CD8-positive, alpha-beta memory T cell (primary cell): ENCODE measurements at places on chromosomes 12 and 14. TPM values are rescaled to one million over a fixed set of nuclear protein-coding genes. Genes with fewer than 3 reads are reported as not detected.

Gene CACNA1C
- 0.10 TPM for polyA plus RNA-seq

Gene KRT2
- polyA plus RNA-seq = 0.16 TPM

Gene TNFAIP2
- polyA plus RNA-seq = not detected

Gene PPP2R5E
- polyA plus RNA-seq = 39.3 TPM

Gene TMCC3
- polyA plus RNA-seq = 0.41 TPM

Gene ARID4A
- 38.3 TPM for polyA plus RNA-seq

Gene KRT74
- not detected for polyA plus RNA-seq

Gene IAPP
- polyA plus RNA-seq = not detected

Gene ALDH2
- 0.45 TPM for polyA plus RNA-seq

Gene IL22
- not detected for polyA plus RNA-seq

Gene TAS2R8
- not detected for polyA plus RNA-seq

Gene ASCL1
- not detected for polyA plus RNA-seq

Gene SERPINA10
- polyA plus RNA-seq = not detected

Gene AVPR1A
- polyA plus RNA-seq = not detected

Gene NELL2
- polyA plus RNA-seq = 203 TPM

Gene NEUROD4
- not detected for polyA plus RNA-seq

Gene CCDC88C
- 42.3 TPM for polyA plus RNA-seq

Gene RERGL
- not detected for polyA plus RNA-seq

Gene EXOC3L4
- not detected for polyA plus RNA-seq
